ENCODE measurements at places on chromosomes 13 and 19. TPM values are rescaled to one million over a fixed set of nuclear protein-coding genes. Genes with fewer than 3 reads are reported as not detected.
A peak's percentile ranks its signal among the peaks of the same experiment; 100 is the strongest.

- no peak for DNase-seq
These were observed 842.7 kb upstream of the SLC10A2 start for GRCh38 chr13:103908911-103909310.

DNA sequence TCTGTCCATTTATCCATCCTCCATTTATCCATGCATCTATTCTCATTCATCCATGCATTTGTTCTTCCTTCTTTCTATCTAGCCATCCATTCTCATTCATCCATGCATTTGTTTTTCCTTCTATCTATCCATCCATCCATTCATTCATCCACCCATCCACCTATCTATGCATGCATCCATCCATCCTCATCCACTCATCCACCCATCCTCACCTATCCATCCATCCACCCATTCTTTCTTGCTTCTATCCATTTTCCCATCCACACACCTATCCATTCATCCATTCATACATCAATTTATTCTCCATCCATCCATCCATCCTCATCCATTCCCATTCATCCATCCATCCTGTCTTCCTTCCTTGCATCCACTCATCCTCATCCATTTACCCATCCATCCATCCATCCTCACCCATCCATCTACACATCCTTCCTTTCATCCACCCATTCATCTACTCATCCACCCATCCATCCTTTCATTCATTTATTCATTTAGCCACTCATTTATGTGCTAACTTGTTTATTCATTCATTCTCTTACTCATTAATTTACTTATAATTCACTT is 20.3 kb downstream of the ACTL9 start:
- no peak for DNase-seq

DNA sequence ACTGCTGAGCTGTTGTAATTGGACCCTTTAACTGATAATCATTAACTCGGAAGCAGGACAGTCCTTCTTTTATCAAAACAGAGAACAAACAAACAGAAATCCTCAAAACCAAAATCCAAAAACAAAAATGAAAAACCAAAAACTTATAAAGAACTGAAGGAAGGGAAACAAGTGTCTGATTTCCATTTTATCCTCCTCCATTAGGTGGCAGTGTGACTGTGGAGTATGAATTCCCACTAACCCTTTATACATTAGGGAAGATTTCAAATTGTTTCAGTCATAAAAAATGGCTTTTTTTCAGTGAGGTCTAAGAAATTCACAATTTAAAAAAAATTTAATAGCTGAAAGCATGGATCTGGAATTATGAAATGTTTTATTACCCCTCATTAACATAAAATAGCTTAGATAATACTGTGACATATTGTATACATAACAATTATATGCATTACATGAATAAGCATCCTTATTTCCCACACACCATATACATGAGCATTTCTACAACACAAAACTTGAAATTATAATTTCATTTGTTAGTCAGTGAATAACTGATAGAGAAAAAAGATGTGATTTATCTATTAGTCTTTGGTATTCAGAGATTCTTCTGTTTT is 1074.3 kb upstream of the PCDH9 start:
- DNase-seq: no peak

- DNase-seq: no peak
These were observed 126.2 kb downstream of the PTPRS start for GRCh38 chr19:5214371-5214770.

DNA sequence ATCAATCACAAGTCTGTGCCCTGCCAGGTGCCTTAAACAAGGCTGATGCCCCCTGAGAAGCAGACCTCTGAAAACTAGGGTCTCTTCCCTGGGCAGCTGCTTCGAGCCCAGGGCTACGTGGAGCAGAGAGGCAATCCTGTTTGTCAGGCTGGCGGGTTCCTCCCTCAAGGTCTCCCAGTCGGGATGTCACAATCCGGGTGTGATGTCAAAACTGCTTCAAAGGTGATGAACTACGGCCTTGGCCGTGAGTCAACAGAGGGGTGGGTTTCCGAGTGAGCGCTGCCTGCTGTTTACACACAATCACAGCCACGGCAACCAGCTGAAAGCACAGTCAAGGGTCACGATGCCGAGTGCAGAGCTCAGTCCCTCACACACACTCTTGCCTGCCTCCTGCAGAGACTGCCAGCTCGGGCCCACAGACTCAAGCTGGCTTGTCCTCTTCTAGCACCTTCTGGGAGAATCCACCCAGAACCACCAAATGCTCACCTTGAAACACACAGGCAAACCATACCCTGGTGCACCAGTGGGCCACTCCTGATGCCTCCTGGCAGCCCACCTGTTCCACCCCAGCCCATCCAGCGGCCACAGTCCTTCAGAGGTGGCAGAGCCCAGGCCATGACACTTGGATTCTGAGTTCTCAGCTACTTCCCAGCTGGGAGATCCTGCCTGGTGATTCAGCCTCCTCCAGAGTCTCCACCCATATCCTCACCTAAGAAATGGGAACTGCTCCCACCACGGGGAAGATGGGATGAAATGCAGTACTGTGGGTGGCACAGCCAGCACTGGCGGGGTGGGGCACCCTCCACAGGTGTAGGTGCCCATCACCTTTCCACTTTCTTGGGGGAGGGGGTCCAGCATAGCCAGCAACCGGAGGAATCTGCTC is 6.8 kb downstream of the ELL start:
- peak; percentile 32 for DNase-seq

- peak; percentile 4 for DNase-seq
These were observed 8.0 kb downstream of the PDS5B start for GRCh38 chr13:32594157-32594738.

DNA sequence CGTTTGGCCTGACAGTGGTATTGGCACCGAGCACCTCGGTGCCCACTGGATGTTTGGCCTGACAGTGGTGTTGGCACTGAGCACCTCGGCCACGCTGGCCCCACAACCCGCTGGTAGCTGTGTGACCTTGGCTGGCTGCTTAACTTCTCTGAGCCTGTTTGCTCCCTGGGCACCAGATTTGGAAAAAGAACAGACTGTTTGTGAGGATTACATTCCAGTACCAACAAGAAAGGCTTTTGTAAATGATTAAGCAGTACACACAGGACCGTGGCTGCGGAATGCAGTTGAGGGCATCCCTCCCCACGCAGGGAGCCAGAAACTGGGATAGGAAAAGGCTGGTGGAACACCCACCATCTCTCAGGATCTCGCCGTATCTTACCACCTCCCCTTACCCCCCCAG is 31.9 kb downstream of the SLC25A42 start:
- DNase-seq: no peak

DNA sequence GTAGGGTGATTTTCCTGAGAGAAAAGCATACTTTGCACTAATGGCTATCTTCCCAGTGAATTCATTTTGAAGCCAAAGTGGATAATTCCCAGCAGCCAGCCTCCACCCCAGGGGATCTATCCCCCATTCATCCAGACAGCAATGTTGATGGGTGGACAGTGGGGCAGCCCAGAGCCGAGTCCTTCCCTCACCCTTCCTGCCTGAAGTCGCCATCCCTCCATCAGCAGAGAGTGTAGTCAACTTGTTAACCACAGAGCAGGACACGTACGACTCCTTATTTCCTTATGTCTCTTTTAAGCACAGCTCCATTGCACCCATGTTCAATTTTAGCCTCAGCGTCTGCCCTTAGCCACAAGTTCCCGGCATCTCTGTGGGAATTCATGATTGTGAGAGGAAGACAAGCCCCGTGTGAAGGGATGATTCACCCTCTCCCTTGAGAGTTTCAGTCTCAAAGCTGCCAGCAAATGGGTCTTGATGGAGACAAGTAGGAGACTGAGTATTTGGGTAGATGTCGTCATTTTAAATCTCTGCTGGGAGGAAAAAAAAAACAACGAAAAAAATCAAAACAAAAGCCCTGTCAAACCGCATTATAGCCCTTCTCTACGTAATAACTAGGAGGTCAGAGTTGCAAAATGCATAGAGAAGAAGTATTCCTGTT is 58.3 kb upstream of the MEDAG start:
- DNase-seq: peak; percentile 87

Gene FFAR1
- not detected for total RNA-seq

Gene TEX26
- total RNA-seq: not detected

Gene AMER2
- total RNA-seq: not detected

Gene ZNF850
- 1.8 TPM for total RNA-seq
